ENCODE measurements at places on chromosomes 12 and 14.

DNA sequence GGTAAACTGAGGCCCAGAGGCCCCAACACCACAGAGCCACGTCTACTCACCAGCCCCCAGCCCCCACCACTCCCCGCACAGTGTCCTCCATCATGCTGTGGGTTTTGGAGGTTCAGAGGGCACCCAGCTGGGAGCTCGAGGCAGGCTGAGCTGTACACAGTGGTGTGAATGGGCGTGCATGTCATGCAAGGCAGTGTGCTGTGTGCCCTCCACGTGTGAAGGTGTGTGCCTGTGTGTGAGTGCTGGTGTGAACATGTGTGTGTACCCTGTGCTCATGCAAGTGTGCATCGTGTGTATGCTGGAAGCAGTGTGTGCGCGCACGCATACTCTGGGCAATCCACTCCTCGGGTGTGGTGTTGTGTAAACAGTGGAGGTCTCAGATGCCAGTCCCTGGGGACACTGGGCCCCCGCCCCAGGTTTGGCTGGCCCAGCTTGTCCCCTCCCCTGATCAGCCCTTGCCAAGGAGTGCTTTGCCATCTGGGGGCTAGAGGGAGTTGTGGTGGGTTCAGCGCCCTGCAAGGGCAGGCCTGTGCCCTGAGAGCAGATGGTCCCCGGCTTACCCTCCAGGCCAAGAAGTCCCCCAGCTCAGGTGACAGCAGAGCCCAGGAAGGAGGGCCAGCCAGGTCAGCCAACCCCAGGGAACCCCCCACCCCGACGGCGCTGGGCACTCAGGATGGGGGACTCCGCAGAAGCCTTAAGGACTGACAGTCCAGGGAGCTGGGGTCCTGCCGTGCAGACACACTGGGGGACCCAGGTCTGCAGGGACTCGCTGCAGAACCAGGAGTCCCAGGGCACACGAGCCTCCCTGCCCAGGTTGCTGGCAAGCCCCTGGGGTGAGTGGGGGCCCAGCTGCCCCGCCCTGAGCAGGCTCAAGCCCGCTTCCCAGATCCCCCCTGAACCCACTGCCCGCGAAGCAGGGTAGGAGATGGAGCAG lies 23.8 kb upstream of the GPR132 start:
- DNase-seq, result no peak

DNA sequence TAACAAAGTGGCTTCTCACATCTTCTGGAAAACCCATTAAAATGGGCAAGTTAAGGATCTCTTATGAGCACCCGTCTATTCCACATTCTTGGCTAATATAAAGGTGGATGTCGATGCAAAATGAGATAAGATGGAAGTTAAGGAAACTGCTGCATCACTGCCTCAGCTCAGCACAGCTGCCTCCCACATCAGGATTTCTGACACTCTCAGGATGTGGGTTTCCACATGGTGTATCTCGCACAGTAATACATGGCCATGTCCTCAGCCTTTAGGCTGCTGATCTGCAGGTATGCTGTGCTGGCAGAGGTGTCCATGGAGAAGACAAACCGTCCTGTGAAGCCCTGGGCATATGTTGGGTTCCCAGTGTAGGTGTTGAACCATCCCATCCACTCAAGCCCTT lies 1348.0 kb downstream of the TMEM121 start:
- DNase-seq, result no peak

DNA sequence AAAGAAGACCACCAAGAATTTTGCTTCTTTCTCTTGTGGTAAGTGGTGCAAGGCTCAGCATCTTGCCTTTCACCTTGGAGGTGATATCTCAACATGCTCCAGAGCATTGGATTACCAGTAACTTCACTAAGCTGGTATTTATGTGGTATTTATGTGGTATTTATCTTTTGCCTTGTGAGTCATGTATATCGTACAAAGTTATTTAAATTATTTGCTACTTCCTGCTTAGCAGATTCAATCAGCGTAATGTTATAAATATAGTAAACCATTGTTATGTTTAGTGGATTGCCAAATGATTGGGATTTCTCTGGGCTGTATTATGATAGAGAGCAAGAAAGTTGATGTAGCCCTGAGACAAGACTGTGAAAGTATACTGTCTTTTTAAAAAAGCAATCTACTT lies 366.4 kb downstream of the IPO8 start:
- DNase-seq, result no peak

DNA sequence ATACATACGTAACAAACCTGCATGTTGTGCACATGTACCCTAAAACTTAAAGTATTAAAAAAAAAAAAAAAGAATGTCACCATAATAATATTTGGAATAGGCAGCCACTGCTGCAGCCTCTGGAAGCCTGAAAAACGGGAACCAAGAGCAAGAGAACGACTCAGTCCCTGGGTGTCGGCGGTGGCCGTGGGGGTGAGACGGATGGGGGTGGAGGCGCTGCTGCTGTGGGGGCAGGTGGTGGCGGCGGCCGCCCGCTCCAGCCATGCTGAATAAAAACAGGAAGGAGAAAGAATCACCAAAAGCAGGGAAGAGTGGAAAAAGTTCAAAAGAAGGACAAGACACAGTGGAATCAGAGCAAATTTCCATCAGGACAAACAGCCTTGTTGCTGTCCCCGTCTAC lies 46.9 kb downstream of the ZFYVE21 start:
- DNase-seq, result no peak

- no peak for DNase-seq
Observed at GRCh38 chr12:51244269-51244668, 5.6 kb downstream of the DAZAP2 start.

DNA sequence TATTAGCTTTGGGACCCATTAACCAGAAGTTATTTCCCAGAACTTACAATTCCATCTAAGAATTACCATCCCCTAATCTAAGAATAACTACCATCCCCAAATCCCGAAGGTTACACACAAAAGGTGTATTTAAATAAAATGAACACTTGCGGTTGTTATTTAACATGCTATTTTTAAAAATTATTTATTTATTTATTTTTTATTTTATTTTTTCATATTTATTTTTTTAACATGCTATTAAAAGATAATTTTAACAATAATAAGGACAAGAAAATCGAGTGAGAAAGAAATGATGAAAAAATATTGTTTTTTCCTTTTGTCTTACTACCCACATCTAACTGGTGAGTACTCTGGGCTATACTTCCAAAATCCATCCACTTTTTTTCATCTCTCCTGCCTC lies 6.3 kb downstream of the FBXO33 start:
- DNase-seq, result no peak

- no peak for DNase-seq
Observed at GRCh38 chr12:102232446-102232845, 34.8 kb upstream of the PMCH start.

Data from endothelial cell (in vitro differentiated cells).